ENCODE measurements at places on chromosomes 16 and 17.

DNA sequence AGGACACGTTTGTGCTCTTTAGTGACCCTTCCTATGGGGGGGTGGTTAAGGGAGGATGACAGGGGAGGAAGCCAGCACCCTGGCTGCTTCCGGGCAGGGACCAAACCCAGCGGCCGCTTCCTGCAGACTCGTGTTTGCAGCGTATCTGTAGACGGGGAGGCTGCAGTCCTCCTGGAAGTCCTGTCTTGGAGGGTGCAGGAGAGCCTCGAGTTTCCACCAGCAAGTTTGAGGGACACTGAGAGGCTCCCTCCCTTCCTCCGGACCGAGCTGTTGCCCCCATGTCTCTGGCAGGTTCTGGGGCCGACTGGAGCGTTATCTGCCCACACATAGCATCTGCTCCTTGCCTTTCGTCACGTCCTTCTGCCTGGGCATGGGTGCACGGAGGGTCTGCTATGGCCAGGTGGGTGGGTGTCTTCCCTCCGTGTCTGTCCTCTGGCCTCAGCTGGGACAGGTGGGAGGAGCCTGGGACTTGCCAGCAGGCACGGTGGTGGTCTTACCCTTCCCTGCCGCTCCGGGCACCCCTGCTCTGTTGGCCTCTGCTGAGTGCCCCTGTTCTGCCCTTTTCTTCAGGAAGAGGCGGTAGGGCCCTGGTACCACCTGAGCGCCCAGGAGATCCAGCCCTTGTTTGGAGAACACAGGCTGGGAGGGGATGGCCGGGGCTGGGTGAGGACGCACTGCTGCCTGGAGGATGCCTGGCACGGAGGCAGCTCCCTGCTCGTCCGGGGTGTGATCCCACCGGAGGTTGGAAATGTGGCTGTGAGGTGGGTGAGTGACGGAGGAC is 8.8 kb downstream of the ENGASE start:
- no peak for DNase-seq

DNA sequence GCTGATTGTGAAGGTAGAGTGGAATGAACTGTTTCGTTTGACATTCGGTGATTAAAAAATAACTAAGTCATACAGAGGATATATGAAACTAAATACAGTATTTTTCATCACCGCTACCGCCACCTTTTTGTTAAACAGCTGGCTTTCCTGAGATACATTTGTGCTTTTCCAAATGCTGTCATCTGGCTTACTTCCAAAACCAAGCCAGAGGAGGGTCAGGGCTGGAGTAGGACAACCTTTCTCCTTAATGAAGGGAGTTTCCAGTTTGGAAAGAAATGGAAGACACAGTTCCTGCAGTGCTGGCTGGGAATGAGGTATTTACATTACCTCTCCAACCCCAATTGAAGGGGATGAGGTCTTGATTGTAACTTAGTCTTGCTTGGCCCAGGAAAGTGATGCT is 3.2 kb downstream of the TNRC6C start:
- no peak for DNase-seq

- no peak for DNase-seq
These were observed 153.4 kb downstream of the TMEM114 start for GRCh38 chr16:8436931-8437330.

DNA sequence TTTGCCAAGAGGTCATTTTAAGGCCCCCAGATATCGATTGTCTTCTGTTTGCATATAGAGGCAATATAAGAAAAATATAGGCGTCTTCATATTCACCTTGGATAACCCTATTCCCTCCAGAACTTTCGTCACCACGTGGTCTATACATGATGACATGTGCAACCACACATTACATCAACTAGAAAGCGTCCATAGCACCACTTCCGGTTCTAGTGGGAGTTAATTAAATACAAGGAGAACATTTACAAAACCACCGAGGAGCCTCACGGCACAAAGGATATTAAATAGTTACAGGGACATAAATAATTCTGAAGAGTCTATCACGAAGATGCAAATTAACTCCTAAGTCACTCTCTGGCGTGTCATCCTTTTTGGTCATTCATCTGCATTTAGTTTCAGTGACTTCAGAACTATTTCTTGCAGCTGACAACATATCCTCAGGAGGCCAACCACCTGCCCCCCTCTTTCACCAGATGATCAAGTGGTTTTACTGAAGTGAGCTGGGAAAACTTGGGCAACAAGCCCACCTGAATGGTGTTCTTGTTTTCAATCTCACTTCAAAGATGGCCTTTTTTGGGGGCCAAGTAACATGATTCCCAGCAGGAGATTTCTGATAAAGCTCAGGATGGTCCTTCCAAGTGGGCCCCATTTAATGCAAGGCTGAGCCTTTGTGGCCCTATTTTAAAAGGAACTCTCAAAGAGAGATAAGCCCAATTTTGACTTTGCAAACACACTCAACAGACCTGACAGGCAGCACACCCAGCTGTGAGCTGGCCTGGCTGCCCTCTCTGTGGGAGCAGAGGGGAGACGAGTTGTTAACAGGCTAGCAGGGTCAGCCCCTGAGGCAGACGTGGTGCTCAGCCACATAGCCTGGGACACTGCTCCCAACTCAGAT is 15.3 kb downstream of the CMTM3 start:
- no peak for DNase-seq

GRCh38 chr16:49556606-49557446 is 183.2 kb downstream of the C16orf78 start:
- DNase-seq, result no peak

DNA sequence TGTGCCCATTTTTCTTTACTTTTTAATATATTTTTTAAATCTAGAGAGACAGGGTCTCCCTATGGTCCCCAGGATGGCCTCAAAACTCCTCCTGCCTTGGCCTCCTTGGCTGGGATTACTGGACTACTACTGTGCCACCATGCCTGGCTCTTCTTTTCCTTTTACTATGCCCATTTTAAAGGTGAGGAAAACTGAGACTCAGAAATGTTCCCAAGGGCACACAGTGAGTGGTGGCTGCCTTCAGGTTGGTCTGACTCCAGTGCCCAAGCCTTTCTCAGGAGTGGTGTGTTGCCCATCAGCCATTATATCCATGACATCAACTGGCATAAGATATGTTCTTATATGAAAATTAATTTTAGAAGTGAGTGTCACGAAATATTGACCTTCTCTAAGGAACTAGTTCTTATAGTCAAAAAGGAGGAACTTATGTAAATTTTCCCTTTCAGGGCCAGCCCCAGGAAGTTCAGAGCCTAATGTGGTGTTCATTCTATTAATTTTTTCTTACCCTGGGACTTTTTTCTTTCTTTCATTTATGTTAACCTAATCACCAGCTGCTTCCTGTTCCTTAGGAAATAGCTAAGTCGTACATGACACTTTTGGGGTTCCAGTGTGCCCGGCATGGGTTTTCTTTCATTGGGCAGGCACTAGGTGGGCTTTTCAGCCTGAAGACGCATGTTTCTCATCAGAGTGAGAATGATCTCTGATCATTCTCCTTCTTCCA is 17.9 kb upstream of the SPN start:
- no peak for DNase-seq

DNA sequence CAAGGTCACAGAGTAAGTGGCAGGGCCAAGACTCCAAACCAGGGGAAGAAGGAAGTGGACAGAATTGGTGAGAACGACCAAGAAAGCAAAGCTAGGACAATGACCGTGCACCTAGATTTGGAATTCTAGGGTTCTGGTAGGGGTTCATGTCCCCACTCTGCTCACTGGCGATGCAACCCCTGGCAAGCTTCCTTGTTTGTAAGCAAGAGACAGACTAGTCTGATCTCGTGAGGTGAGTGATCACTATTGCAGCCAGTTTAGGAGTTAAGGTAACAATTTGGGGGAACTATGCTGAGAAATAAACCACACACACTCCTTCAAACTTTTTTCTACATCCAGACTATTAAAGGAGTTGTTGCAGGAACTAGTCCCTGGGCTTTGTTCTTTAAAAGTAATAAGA is 48.1 kb downstream of the XPO6 start:
- no peak for DNase-seq

Data from liver (tissue), 10 donors.